Smooth muscle cell of the brain vasculature (primary cell): ENCODE measurements at places on chromosomes 2 and 18.

GRCh38 chr2:100309973-100310719 is 12.2 kb downstream of the LONRF2 start:
- DNase-seq, result no peak

GRCh38 chr2:234673961-234674759 is 177.3 kb upstream of the ARL4C start:
- no peak for DNase-seq

DNA sequence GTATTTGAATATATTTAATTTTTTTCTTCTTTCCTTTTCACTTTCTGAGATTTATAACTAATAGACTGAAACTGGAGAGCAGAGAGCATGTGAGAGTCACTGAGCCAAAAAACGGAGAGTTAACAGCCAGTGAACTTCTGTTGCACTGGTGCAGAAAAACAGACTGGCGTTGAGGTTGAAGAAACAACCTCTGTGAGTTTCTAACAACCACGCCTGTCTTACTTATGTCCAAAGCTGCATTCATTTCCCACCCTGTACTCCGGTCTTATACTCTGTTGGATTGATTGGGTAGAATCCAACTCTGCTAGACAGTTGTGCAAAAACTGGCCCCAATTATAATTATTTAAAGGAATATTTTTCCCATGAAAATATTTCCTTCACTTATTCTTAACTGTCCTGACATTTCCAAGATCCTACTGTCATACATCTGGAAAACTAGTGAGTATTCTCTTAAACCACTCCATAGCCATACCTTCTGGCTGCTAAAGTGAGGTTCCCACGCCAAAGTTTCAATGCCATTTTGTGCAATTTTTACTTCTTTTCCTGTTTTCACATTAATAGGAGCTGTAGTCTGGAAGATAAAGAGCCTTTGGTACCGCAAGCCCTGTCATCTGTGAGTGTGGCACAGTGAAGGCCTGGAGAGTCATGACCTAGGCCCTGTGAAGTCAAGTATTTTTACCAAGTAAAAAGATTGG is 9.4 kb downstream of the CYP1B1 start:
- no peak for DNase-seq

DNA sequence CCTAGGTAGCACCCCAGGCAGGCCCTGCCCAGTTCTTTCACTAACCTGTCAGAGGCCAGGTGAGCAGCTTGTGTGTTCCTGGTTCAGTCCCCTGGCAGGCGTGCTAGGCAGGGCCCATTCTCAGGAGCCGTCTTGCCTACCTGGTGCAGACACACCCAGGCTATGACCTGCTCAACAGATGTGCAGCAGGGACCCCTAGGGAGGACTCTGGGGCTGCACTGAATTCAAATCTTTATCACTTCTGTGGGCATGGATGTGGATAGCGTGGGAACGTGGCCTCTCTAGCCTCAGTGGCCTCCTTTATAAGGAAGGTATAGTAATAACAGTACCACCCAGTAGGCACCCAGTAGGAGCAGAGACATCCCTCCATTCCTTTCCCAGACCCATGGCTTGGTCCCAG is 48.4 kb downstream of the PLEKHB2 start:
- no peak for DNase-seq

- DNase-seq, result no peak
Measured at GRCh38 chr2:126322342-126322741, 333.6 kb upstream of the GYPC start.

GRCh38 chr2:112764071-112765044 is at the start of gene CKAP2L:
CKAP2L (minus strand) TSS chr2:112764609; CDS start chr2:112764598, 11 bp downstream.
- peak; percentile 97 for DNase-seq

GRCh38 chr2:127735044-127735443 is 33.7 kb downstream of the SFT2D3 start:
- DNase-seq, result no peak

DNA sequence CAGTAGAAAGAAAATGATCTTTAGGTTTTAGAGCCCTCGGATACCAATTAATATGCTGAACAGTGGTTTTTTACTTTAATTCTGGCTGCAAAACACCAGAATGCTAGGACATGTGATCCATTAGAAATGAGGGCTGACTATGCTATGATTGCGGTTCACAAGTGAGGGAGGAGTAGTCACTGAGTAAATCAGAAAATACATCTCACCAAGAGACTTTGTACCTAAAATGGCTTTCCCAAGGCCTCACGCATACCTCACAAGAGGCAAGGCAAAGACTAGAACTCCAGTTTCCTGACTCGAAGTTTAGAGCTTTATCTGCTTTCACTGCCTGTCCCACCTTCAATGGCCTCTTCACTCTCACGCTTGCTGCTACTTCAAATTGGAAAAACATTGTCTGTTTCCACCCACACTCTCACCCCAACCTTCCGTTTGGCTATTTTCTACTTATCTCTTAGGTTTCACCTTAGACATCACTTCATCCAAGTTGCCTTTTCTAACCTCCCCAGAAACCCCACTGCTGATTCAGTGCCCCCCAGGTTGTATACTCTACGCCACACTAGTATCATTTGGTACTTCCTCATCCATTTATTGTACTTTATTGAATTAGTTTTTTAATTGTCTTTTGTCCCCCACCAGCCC is 5.1 kb upstream of the MBD2 start:
- DNase-seq, result no peak

- DNase-seq, result no peak
Measured at GRCh38 chr2:201264472-201265173, 4.3 kb downstream of the CASP8 start.
